B cell (primary cell): ENCODE measurements at places on chromosomes 16 and 17. TPM values are rescaled to one million over a fixed set of nuclear protein-coding genes. Genes with fewer than 3 reads are reported as not detected.

- DNase-seq, result no peak
These were observed 48.8 kb upstream of the CLEC19A start for GRCh38 chr16:19236561-19237209.

The RCVRN gene
- 0.16 TPM in 1 of 2 replicates, not detected in the other for polyA plus RNA-seq

The ZNF287 gene
- 3.3 and 4.2 TPM in 2 replicates for polyA plus RNA-seq

The PTX4 gene
- polyA plus RNA-seq, result 0.27 and 0.33 TPM in 2 replicates

The CRHR1 gene
- not detected in 2 replicates for polyA plus RNA-seq

- DNase-seq, result no peak
These were observed 646.1 kb downstream of the CDH11 start for GRCh38 chr16:64475627-64476351.

DNA sequence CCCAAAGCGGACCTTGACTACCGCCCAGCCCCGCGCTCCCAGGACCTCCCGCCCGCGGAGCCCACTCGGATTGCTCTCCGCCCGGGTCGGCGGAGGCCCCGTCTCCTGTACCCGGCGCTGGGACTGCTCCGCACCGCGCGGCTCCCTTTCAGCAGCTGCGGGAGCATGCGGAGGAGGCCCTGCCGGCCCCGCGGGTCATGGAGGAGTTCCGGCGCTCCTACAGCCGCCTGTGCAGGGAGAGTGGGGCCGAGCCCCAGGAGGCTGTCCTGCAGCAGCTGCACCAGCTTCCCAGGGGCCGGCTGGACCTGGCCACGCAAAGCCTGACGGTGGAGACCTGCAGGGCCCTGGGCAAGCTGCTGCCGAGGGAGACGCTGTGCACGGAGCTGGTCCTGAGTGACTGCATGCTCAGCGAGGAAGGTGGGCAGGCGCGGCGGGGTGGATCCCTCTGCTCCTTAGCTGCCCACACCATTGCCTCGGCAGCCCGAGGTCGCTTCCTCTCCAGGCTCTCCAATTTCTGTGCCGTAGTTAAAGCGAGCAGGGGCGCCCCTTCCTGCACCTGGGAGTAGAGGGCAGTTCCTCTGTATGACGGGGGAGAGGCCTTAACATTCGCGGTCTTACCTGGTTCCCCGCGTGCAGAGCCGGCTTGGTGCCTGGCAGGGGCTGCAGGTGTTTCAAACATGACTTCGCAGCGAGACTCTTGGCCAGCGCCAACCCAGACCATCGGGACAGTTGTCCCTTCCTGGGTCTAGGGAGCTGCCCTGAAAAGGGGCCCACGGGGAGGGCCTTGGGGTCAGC is 539 bp downstream of the LRRC45 start:
- no peak for DNase-seq

GRCh38 chr16:27182906-27183405 is 20.4 kb upstream of the KDM8 start:
- DNase-seq, result no peak

DNA sequence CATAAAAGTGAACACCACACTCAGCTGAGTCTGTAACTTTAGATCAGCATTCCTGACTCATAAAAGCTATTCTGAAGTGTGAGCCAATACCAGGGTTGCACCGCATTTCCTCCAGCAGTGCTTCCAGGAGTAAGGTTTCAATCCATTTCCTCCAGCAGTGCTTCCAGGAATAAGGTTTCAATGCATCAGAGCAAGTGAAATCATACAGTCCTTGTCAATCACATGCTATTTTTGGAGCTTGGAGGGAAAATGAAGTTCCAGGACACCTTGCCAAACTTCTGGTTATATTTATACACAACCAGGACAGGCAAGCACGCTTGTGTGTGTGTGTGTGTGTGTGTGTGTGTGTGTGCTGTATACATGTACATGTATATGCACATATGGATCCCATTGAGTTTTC is 327.6 kb downstream of the GRIN2A start:
- DNase-seq, result no peak

- peak; percentile 60 for DNase-seq
These were observed 823 bp downstream of the TNRC6C start for GRCh38 chr17:77959126-77959925.

DNA sequence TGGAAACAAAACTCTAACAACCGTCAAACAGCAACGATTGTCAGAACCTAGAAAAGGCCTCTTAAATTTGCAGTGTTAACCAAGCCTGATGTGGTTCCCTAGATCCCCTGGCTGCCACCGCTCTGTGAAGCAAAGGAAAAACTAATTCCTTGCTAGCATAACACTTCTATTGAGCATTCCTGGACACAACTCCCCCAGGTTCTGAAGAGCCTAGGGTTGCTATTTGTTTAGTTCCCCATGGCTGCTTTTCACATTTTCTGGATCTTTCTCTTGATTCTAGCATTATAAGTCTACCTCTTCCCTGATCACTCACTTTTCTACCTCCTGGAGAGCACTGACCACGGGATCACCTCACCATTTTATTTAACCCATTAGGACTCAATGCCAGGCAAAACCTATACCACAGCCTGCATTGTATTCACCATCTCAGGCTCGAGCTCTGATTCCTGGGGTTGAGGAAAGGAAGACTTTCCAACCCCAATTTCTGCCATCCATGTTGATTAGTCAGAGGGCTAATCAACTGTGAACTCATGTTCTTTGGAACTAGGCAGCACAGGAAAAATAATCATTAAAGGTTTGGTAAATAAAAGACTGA is 692 bp upstream of the KCNJ16 start:
- DNase-seq, result no peak

GRCh38 chr16:27980076-27980775 is 83.3 kb downstream of the GSG1L start:
- no peak for DNase-seq

- no peak for DNase-seq
These were observed 185.6 kb upstream of the TNRC6C start for GRCh38 chr17:77772899-77773358.

DNA sequence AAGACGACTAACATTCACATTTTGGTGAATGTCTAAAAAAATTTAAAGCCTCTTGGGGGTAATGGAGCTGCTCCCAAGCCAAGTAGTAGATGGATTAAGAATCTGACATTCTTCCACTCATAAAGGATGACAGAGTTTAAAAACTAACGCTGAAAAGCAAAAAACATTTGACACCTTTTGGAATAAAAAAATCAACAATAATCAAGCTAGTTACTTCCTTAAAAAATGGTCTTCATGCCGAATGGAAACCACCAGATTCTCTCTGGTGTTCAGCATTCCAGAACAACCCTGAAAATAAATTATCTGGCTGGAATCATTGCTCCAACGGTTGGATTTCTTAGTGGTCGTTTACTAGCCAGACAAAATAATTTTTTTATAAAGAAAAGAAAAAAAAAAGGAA is 18.0 kb downstream of the HLF start:
- DNase-seq, result no peak

DNA sequence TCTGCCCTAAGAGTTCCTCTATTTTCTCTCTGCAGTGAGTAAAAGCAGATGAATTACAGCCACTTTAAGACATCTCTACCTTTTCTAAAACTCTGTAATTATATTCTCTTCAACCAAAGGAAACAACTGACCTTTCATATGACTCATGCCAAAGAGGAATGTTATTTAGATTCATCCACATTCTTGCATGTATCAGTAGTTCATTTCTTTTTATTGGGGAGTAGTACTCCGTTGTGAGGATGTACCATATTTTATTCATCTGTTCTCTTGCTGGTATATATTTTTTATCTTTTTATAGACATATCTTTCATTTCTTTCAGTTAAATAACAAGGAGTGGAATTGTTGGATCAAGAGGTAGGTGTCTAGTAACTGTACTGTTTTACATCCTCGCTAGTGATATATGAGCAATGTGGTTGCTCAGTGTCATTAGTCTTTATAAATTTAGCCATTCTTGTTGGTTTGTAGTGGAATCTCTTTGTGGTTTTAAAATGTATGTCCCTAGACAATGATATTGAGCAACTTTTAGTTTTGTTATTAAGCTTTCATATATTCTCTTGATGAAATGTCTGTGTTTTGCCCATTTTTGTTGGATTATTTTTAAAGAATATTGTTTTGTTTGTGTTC is 7.8 kb upstream of the MYH8 start:
- DNase-seq, result no peak

- DNase-seq, result peak; percentile 87
These were observed 6.8 kb upstream of the MEAK7 start for GRCh38 chr16:84511180-84511800.

DNA sequence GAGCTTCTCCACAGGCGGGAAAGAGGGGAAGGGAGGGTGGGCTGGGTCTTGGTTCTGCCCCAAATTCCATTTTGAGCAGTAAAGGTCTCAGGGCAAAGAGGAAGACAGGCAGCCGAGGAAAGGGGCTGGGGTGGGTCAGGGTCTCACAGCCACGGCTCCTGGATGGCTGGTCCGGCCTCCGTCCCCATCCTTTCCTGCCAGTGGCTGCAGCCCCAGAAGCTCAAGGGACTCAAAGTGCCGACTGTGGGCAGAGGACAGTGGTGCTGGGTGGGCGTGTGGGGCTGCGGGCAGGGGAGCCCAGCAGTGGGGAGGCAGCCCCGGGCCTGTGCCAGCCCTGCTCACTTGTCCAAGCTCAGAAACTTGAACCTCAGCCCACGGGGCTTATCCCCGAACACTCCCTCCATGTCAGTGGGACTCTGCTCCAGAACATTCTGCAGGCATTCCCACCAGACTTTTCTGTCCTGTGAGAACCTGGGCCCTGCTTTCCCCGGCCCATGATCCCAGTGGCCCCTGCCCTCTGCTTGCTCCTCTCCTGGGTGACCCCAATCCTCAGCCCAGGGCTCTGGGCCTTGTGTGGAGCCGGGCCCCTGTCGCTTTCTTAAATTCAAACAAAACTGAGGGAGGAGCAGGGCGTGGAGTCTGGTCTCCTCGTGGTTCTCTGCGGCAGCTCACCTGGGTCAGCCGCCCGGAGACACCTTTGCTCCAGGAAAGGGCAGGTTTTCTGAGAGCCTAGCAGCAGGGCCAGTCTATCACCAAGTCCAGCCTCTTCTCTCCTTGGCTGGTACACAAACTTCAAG is 117.8 kb upstream of the METRNL start:
- DNase-seq, result no peak

The PLA2G10 gene
- polyA plus RNA-seq, result not detected in 2 replicates

DNA sequence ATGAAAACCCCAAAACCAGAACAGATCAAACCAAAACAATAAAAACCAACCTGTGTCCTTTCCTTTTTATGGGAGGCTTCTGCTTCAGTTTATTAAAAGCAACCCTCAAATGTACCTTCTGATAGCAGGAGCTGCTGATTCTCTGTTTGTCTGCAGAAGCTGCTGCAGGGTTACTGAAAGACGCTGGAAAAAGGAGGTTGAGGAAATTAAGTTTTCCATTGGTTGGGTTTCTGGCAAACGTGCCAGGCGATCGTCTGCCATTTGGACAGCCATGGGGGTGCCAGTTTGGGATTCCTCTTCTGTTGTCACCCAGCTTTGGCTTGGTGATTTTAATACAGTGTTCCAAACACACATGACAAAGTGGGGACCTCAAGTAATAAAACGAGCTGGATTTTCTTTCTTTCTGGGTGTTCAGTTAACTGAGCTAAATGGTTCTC is 185.4 kb upstream of the ZFHX3 start:
- no peak for DNase-seq

DNA sequence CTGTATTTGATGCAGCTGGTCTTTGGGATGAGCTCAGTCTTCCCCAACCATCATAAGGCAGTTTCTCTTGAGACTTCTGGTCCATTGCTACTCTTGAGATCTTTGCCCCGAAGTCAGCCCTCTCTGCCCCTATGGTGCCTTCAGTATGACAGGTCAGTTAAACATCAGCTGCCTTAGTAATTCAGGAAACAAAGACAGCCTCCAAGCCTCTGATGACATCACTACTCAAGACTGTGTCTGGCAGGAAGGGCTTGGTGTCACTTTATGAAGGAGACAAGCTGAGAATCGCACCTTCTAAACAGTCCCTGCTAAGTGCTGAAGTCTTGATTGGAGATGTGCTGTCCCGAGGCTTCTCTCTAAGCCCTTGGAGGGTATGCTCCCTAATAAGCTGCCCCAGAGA is 104.9 kb upstream of the TBX2 start:
- DNase-seq, result no peak

GRCh38 chr16:79370736-79371135 is 229.8 kb downstream of the MAF start:
- DNase-seq, result no peak

- DNase-seq, result no peak
These were observed 101.3 kb upstream of the CHMP6 start for GRCh38 chr17:80890196-80890920.

The OR2C1 gene
- 0.52 and 0.91 TPM in 2 replicates for polyA plus RNA-seq

DNA sequence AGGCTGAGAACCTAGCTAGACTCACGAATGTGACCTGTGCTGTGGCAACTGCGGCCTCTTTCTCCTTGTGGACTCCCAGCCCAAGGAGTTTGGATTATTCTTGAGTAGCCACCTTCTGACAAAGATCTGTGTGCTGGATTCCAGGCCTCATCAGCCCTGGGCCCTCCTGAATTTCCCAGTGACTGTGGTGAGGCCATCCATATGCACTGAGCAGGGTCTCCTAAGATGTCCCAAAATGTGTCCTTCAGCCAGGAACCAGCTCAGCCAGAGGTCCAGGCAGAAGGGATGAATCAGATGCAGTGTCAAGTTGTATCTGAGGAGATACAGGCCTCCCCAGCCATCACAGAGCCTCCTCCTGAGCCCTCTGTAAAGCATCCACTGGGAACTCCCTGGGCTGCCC is 124.5 kb downstream of the CCDC182 start:
- no peak for DNase-seq

GRCh38 chr16:12833926-12834325 is 30.2 kb upstream of the CPPED1 start:
- no peak for DNase-seq

- no peak for DNase-seq
These were observed 230.7 kb upstream of the CDH5 start for GRCh38 chr16:66135838-66136237.
